ENCODE measurements at places on chromosomes 2 and 18. TPM values are rescaled to one million over a fixed set of nuclear protein-coding genes. Genes with fewer than 3 reads are reported as not detected.

GRCh38 chr2:223363085-223363484, 239.1 kb downstream of the SCG2 start:
- DNase-seq, result no peak

DNA sequence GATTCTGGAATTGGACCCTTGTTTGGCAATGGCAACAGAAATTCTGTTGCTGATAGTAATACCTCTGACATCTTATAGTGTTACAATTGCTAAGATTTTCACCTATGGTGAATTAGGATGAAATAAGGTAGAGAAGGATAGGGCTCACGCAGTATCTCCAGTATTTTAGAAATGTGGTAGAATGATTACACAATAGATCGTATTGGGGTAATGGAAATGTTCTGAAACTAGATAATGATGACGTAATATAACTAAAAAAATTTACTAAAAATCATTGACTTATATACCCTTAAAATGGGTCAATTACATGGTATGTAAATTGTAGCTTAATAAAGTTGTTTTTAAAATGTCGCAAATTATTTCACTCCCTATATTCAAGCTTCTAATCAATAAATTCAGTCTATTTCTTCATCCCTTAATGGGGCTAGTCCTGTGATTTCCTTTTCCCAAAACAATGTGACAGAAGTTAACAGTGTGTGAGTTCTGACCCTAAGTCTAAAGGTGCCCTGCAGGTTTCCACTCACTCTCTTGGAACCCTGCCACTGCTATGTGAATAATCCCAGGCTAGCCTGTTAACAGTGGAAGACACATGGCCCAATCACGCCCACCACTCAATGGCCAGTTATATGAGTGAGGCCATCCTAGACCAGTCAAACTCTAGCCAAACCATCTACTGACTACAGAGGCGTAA, 31.2 kb downstream of the USP37 start:
- DNase-seq, result no peak

DNA sequence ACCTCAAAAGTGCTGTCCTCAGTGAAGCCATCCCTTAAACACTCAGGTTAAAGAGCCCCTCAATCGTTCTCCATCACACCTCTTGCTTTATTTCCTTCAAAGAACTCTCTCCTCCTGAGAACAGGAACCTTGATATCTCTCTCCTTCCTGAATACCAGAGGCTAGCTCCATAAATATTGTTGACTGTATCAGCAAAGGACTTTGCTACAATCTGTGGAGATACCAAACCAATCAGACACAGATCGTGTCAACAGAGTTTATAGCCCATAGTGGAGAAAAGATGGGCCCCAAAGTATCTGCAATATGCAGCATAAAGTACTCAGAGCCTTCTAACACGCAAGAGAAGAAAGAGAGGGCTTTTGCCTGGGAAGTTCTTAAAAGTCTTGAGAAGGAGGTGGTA, 36.4 kb downstream of the PLEKHM3 start:
- DNase-seq, result no peak

GRCh38 chr2:218387369-218388194, 5.5 kb downstream of the SLC11A1 start:
- peak; percentile 76 for DNase-seq

DNA sequence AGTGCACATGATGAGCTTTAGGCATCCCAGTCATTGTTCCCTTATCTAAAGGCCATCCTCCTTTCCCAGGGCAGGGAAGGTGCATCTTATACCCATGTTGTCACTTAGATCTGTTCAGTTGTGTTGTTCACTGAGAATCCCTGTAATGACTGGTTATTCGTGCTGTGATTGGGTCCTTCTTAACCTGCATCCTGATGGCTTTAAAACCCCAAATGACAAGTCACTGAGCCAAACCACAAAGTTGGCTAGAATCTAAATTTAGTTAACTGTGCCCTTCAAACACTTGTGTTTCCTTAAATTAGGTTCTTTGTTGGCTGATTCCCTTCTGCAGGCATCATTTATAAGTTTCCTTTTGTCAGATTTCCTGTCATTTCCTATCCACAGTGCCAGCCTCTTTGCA, 58.5 kb upstream of the SLC16A14 start:
- no peak for DNase-seq

DNA sequence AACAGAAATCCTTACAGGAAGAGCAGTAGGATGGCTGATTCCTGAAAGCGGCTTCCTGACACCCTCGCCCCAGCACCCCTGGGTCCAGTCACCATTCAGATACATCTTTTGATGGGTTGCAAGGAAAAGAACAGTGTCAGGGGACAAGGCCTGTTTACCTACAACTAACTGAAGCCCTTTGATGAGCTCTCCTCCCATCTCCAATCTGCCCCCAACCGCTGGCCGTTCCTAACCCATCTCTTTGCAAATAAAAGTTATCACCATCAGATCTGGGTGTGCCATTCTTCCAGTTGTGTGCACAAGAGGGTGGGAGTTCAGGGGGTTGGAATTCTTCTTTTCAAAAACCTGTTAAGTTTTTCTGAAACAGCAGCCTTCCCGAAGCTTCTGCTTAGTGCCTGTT, 48.9 kb downstream of the ARL4C start:
- no peak for DNase-seq

- no peak for DNase-seq
Observed at GRCh38 chr2:224127871-224128501, 88.9 kb upstream of the SERPINE2 start.

DNA sequence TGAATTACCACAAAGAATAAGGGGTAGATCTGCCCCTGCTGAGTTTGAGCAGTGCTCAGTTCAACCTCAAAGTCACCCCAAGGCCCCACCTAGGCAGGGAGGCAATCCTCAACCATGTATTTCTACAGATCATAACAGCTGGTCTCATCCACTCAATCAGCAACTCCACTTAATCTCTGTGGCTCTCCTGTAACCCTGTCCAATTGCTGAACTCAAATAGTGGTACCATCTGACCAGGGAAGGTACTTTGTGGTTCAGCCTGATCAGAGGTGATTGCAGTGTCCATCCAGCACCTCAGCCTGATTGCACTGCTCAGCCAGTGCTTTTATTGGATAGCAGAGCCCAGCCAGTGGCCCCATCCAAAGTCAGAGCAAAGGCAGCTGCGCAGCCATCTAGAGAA, 91.0 kb upstream of the SLC4A10 start:
- DNase-seq, result no peak

- no peak for DNase-seq
Observed at GRCh38 chr2:190583507-190584337, 49.2 kb upstream of the NEMP2 start.

- DNase-seq, result no peak
Observed at GRCh38 chr2:62783679-62784078, 78.2 kb downstream of the EHBP1 start.

GRCh38 chr2:179349670-179350303, 85.2 kb upstream of the SESTD1 start:
- no peak for DNase-seq

DNA sequence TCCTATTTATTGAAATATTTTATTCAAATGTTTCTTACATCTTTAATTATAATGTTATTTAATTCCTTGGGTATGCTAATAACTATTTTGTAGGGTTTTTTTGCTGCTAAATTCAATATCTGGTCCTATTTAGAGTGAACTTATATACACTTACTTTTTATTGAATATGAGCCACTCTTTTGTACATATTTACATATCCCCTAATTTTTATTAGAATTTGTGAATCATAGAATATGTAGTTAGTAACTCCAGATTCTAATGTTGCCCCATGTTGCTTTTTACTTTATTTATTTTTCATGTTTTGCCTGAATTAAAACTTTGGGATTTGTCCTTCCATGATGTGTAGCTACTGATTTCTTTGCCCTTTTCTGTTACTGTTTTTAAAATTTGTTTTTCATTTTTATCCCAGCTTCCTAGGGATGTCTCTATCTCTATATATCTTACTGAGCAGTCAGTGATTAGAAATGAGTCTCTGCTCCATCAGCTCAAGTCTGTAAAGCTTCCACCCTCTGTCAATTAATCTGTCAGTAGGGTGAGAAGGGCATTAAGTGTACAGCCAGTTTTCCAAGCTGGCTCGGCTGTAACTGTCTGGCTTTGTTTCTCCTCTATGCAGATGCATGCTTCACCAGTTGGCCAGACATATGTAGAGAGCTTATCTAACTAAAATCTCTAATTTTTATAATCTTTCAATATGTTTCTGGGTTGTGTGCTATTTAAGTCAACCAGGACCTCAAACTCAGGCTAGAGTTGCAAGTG, 256.9 kb downstream of the CDH19 start:
- DNase-seq, result no peak

DNA sequence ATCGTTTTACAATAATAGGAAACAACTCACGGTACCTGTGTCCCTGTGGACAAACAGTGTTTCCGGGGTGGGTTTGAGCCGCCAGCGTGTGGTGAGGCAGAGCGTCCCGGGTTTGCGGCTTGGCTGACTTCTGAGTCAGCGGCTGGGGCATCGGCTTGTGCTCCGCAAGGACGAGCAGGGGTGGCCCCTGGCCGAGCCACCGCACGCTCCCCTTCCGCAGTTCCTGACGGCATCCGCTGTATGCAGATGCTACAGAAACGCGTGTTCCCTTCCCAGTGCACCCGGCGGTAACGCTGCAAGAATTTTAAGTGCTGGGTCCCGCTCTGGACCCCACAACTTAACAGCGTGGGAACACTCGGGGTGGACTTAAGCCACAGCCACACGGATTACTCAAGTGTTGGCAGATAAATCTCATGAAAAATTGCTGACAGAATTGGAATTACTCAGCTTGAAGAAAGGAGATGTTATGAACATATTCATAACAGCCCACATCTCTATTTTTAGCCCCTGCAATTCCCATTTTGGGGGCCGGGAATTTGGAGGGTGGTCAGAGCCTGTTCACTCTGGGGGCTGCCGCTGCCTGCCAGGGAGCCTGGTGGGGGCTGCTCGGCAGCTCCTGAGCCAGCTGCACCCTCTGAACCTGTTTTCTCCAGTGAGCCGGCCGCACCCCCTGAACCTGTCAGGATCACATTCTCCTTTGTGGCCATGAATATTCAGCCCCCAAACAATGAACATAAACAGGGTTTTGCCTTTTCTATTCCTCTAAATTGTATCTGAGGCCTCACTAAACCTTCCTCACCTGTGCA, 12.6 kb upstream of the KCNG2 start:
- DNase-seq, result no peak

GRCh38 chr2:194182888-194183287, 1474.1 kb upstream of the SLC39A10 start:
- DNase-seq, result no peak

GRCh38 chr2:218988650-218989049, 3.7 kb upstream of the FEV start:
- no peak for DNase-seq

Gene KCNK3
- not detected for total RNA-seq

Gene CD8A
- total RNA-seq, result not detected

Gene RTTN
- 16.7 TPM for total RNA-seq

Gene OTOS
- total RNA-seq, result not detected

Gene ST8SIA5
- total RNA-seq, result 0.62 TPM

Gene NEU2
- not detected for total RNA-seq

Gene CYS1
- total RNA-seq, result 0.25 TPM

Gene RBM44
- 0.44 TPM for total RNA-seq

Gene PSMA8
- not detected for total RNA-seq

Gene MROH2A
- total RNA-seq, result not detected

Gene USP34
- total RNA-seq, result 96.9 TPM

Gene CD207
- total RNA-seq, result not detected

Gene TNFRSF11A
- total RNA-seq, result 11.1 TPM

Gene EIPR1
- 30.8 TPM for total RNA-seq

Gene ARHGAP15
- total RNA-seq, result not detected

Gene SLC30A3
- 16.7 TPM for total RNA-seq

Gene GPR75
- total RNA-seq, result 4.7 TPM
